ENCODE measurements at places on chromosomes 7 and 10.

- H3K4me3 ChIP-seq: no peak overlapping the region
- no peak for DNase-seq
- H3K27ac ChIP-seq: no peak overlapping the region
- no peaks in the 10 kb centered on the region for H3K27me3 ChIP-seq
Measured at GRCh38 chr7:125112850-125113249, 183.2 kb upstream of the POT1 start.

DNA sequence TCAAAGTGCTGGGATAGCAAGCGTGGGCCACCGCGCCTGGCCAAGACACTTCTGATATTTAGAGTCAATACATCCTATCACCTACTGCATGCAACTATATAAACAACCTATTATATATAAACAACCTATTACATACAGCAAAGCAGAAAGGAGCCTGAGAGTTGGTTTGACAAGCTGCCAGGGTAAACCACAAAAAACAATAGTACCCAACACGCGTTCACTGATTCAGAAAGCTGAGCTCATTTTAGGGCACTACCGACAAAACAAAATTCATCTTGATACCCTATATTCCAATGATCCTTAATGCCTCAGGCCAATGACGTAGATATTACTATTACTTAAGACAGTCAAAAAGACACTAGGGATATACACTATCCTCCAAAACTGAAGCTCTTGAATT, 16.2 kb downstream of the MALSU1 start:
- no peak for DNase-seq
- no peak overlapping the region for H3K4me3 ChIP-seq
- H3K36me3 ChIP-seq: peaks cover 13% of the 10 kb centered on the region
- H3K27me3 ChIP-seq: no peaks in the 10 kb centered on the region

DNA sequence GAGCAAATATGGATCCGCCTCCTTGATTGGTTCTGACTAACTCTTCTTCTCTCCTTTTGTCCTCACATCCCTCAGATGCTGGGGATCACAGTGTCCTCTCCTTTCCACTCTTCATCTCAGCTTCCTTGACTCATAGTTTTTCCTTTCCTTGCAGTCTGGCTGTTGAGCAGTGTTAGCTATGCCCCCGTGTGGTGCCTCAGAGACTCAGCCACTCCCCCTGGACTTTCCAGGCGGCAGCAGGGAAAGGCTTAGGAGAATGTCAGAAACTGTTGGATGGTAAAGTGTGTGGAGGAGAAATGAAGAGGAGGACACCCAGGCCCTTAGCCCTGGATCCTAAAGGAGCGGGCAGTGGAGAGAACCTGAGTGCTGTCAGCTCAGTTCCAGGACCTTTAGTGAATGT, 267.5 kb downstream of the CELF2 start:
- H3K27ac ChIP-seq: no peak overlapping the region
- peaks cover 43% of the 10 kb centered on the region for H3K36me3 ChIP-seq
- peaks cover 8% of the 10 kb centered on the region for H3K4me1 ChIP-seq
- no peaks in the 10 kb centered on the region for H3K27me3 ChIP-seq

DNA sequence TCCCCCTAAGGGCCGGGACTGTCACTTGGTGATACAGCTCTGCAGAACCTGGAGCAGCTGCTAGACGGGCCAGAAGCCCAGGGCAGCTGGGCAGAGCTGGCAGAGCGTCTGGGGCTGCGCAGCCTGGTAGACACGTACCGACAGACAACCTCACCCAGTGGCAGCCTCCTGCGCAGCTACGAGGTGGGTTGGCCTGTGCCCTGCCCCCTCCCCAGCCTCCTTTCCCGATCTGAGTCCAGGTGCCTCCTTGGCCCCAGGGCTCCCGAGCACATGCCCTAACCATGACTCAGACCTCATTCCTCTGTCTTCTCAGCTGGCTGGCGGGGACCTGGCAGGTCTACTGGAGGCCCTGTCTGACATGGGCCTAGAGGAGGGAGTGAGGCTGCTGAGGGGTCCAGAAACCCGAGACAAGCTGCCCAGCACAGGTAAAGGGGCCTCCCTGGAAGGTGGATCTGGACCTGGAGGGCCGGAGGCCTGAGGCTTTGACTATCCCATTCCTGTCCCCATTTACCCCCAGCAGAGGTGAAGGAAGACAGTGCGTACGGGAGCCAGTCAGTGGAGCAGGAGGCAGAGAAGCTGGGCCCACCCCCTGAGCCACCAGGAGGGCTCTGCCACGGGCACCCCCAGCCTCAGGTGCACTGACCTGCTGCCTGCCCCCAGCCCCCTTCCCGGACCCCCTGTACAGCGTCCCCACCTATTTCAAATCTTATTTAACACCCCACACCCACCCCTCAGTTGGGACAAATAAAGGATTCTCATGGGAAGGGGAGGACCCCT, 6.4 kb downstream of the NFKB2 start:
- H3K27ac ChIP-seq: no peak overlapping the region
- H3K27me3 ChIP-seq: no peaks in the 10 kb centered on the region
- DNase-seq: no peak

GRCh38 chr10:112407696-112408095, 33.8 kb downstream of the ACSL5 start:
- no peak for DNase-seq
- no peaks in the 10 kb centered on the region for H3K4me1 ChIP-seq
- H3K27me3 ChIP-seq: no peaks in the 10 kb centered on the region
- H3K36me3 ChIP-seq: peaks cover 61% of the 10 kb centered on the region
- H3K27ac ChIP-seq: no peak overlapping the region

- H3K4me3 ChIP-seq: peak overlapping the region; percentile 6
- peaks cover 3% of the 10 kb centered on the region for H3K36me3 ChIP-seq
- H3K4me1 ChIP-seq: peaks cover 21% of the 10 kb centered on the region
Measured at GRCh38 chr10:114810926-114811325, 10.7 kb upstream of the FHIP2A start.

- no peaks in the 10 kb centered on the region for H3K27me3 ChIP-seq
- no peak overlapping the region for H3K27ac ChIP-seq
- H3K36me3 ChIP-seq: no peaks in the 10 kb centered on the region
- no peak for DNase-seq
Measured at GRCh38 chr7:24169077-24169624, 114.8 kb upstream of the NPY start.

DNA sequence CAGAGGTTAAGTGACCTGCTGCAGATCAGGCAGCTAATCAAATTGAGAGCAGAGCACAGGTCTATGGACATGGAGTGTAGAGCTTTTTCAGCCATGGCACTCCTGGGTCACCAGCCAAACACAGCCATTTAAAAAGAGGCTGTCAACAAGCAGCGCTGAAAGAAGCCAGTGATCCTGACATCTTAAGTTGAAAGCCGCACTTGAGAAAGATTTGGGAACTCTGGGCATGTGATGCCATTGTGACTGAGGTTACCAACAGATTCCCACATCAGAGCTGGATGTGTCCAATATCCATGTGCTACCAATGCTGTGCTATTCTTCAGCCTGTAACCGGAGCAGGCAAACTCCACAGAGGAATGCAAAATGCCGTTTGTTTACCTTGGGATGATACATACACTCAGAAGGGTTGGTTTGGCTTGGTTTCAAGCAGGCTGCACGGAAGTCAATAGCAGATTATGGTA, 56.2 kb upstream of the ABLIM1 start:
- no peak overlapping the region for H3K4me3 ChIP-seq
- H3K4me1 ChIP-seq: no peaks in the 10 kb centered on the region
- peaks cover 28% of the 10 kb centered on the region for H3K27me3 ChIP-seq

DNA sequence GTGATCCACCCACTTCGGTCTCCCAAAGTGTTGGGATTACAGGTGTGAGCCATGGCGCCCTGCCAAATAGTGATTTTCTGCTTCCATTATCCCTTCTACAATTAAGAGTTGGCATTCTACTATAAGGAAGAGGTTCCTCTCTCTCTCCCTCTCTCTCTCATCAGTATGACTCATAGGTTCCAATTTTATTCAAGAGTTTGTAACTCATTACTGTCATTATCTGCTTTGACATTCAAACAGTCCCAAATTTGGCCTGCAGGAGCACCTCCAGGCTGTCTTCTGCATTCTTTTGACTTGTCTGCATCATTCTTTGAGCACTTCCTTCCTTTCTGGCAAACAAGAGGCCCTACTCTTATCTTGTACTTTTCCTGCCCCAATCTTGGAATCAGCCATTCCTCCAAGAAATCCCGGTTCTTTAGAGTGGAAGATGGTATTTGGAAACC, 33.2 kb upstream of the CALU start:
- no peak overlapping the region for H3K4me3 ChIP-seq
- DNase-seq: no peak
- H3K36me3 ChIP-seq: no peaks in the 10 kb centered on the region
- no peaks in the 10 kb centered on the region for H3K4me1 ChIP-seq
- H3K27me3 ChIP-seq: peaks cover 26% of the 10 kb centered on the region

- H3K36me3 ChIP-seq: no peaks in the 10 kb centered on the region
- H3K4me3 ChIP-seq: no peak overlapping the region
Measured at GRCh38 chr7:112414855-112415490, 35.3 kb upstream of the IFRD1 start.

- no peaks in the 10 kb centered on the region for H3K36me3 ChIP-seq
- no peak overlapping the region for H3K4me3 ChIP-seq
Measured at GRCh38 chr7:1323178-1324027, 90.7 kb downstream of the UNCX start.
